ENCODE measurements at places on chromosomes 7 and 10.

- no peak for DNase-seq
Observed at GRCh38 chr10:75899816-75900390, 468.5 kb downstream of the LRMDA start.

- no peak for DNase-seq
Observed at GRCh38 chr7:14191686-14192098, 202.2 kb upstream of the ETV1 start.

- no peak for DNase-seq
Observed at GRCh38 chr10:44755481-44755880, 155.7 kb upstream of the TMEM72 start.

GRCh38 chr10:65377687-65378086 is 1548.1 kb upstream of the LRRTM3 start:
- DNase-seq, result no peak

GRCh38 chr7:83149466-83149865 is 13.2 kb downstream of the PCLO start:
- DNase-seq, result no peak

GRCh38 chr7:47914717-47915615 is 33.3 kb downstream of the PKD1L1 start:
- no peak for DNase-seq

DNA sequence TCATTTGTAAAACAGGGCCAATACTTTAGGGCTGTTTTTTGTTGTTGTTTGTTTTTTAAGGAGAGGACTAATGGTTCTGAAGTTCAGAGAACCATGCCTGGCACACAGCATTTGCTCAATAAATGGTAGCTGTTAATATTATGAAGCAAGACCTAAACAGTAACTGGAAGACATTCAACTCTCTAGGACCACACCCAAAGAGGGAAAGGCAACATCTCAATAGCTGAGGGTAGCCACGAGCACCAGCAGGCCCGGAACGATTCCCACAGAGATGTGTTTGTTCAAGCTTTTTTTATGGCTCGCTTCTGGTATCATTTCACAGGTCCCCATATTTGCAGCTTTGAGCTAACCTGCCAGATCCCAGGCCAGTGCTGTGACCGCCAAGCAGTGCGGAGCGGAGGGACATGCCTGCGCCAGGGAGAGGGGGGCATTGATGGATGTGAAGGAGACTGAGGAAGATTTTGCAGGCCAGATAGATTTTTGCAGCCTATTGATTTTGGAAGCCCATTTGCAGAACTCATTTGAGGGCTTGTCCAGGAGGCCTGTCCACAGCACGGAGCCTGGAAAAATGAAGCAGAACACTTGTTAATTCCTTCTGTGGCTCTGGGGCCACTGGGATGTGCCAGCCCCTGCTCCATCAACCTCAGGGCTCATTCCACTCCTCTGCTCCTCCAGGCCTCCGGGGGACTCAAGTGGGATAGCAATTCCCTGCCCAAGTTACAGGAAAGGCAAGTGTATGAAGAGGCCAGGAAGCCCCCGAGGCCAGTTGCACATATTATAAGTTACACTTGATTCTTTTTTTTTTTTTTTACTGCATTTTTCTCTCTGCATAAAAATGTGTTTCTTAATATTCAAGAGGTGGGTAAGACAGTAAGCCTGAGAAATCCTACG is 57.3 kb upstream of the FGFR2 start:
- DNase-seq, result peak; percentile 82

DNA sequence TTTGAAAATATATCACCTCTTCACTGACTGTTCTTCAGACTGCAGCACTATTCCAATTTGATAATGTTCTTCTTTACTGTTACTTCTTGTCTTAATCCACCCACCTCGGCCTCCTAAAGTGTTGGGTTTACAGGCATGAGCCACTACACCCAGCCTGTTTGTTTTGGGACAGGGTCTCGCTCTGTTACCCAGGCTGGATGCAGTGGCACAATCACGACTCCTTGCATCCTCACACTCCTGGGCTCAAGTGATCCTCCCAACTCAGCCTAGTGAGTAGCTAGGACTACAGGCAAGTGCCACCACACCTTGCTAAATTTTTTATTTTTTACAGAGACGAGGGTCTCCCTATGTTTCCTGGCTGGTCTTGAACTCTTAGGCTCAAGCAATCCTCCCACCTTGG is 77.9 kb downstream of the NDUFB2 start:
- DNase-seq, result no peak

DNA sequence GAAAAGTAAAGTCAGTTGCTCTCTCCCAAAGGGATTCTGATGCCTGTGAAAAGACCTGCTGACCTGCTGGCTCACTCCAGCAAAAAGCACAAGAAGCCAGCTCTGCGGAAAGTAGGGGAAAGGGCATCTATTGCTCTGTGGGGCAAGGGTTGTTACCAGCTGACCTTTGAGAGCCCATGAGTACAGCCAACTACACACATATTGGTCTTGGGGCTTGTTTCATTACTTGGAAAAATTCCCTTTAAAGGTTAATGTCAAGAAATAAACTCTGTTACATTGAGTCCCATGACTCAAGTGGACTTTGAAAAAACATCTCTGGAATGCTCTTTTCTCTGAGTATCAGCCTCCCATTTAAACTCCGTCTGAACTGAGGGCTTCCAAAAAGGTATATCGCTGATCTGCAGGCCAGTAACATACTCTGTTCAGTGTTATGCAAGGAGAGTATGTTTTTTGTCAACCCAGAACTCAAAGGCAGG is 53.2 kb downstream of the PANK1 start:
- no peak for DNase-seq

DNA sequence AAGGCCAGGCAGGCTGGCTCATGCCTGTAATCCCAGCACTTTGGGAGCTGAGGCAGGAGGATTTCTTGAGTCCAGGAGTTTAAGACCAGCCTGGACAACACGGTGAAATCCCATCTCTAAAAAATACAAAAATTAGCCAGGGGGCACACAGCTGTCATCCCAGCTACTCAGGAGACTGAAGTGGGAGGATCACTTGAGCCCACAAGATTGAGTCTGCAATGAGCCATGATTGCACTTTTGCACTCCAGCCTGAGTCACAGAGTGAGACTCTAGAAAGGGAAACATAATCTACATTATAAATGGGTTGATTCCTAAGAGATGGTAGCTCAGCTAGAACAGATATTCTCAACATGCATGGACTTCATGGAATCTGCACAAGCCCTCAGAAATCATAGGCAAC is 6.3 kb upstream of the LIPF start:
- no peak for DNase-seq
